Ascending aorta (tissue), 2 donors: ENCODE measurements at places on chromosomes 6 and 20. TPM values are rescaled to one million over a fixed set of nuclear protein-coding genes. Genes with fewer than 3 reads are reported as not detected.

GRCh38 chr20:24842918-24843715, 106.0 kb upstream of the CST7 start:
- no peak for DNase-seq

- no peak for DNase-seq
Observed at GRCh38 chr6:21868226-21868625, 274.7 kb downstream of the SOX4 start.

DNA sequence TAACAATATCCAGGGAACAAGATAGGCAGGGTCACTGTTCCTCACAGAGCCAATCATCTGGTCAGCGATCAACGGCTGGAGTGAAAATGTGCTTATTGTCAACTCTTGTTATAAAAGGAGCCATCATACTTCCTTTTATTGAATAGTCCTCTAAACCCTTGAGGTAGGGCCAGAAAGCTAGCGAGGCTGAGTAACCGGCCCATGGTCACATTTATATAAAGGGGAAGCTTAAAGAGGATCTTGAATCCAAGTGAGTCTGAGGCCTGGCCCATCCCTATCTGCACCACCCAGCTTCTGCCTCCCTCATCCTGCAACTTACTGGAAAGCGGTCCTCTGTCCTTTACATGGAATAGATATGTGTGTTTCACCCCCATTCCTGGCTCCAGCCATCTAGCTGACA, 9.5 kb downstream of the PHACTR3 start:
- no peak for DNase-seq

- DNase-seq: no peak
Observed at GRCh38 chr6:15131651-15132061, 114.2 kb upstream of the JARID2 start.

DNA sequence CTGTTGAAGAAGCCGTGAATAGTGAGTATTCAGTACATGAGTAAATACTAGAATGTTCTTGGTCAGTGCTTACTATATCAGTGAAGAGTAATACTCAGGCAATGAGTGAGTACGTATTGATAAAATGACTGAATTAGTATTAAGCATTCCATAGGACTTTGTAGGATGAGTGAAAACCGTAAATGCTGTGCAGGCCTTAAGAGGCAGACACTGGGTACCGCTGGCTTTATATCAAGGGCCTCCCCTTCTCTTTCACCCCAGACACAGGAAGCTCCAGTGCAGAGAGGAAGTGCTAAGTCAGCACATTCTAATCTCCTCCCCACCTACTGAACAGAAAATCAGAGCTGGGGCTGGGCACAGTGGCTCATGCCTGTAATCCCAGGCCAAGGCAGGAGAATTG, 24.2 kb downstream of the POFUT1 start:
- no peak for DNase-seq

DNA sequence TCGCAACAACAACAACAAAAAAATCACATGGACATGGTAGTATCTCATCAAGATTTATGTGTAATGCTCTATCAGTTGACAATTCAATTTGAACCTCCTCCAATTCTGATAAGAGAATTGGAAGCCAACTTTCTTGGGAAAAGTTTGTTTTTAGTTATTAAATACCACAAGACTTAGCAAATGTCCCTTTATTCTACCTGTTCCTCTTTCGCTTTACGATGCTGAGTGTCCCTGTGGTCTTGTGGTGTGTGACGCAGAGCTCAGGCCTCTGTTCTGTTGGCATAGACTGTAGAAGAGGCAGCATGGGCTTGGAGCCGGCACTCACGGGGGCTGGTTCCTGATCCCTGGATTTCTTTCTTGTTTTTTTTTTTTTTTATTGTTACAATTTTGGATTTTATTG, 76.7 kb downstream of the PSMB1 start:
- DNase-seq: no peak

GRCh38 chr6:95208621-95209020, 368.7 kb upstream of the MANEA start:
- DNase-seq: no peak

- DNase-seq: no peak
Observed at GRCh38 chr20:59784791-59785668, 148.4 kb downstream of the SYCP2 start.

GRCh38 chr6:43781941-43782704, 12.1 kb downstream of the VEGFA start:
- DNase-seq: no peak

DNA sequence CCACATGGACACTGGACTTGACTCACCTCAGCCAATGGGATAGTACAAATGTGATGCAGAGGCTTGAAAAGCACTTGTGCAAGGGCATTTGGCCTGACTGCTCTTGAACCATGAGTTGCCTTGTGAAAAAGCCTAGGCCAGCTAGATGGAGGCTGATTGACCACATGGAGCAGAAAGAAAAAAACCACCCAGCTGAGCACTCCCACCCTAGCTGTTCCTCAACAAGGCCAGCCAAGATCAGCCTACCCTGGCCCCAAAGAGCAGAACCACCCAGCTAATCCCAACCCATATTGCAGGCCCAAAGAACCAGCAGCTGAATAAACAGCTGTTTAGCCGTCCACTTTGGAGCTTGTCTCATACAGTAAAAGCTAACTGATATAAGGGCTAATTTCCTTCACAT, 36.7 kb downstream of the PXDC1 start:
- no peak for DNase-seq

DNA sequence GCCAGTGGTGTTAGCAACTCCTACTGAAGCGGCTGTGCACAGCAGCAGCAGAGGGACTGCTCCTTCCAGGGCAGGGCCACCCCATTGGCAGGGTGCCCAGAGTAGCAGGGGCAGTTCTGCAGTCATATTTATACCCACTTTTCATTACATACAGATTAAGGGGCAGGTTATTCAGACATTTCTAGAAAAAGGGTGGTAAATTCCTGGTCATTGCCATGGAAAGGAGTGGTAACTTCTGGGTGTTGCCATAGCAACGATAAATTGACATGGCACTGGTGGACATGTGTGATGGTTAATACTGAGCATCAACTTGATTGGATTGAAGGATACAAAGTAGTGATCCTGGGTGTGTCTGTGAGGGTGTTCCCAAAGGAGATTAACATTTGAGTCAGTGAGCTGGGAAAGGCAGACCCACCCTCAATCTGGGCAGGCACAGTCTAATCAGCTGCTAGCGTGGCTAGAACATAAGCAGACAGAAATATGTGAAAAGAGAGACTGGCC, 45.0 kb downstream of the IYD start:
- DNase-seq: no peak

DNA sequence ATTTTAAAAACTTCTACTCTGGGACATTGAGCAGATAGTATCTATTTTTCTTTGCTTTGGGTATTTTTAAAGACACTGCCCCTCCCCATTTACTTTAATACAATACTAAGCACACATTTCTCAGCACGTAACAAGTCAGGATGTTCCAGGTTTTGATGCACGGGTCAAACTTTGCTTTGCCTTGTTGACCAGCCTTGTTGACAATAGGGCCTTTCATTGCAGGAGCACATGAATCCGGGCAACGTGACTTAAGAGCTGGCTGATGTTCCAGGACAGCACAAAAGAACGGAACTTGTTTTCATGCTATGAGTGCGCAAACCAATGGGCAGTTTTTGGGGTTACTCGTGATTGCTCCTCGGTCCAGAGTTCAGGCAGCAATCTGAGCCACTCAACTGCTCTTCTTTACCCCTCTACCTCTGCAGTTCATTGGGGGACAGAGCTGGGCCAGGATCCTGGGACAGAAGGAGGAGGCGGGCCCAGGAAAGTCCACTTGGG, 78.6 kb upstream of the SLC22A16 start:
- DNase-seq: no peak

The SRMS gene
- not detected for total RNA-seq

The PDE10A gene
- 2.0 TPM for total RNA-seq

The TP53TG5 gene
- total RNA-seq: not detected

The KHDC1L gene
- total RNA-seq: not detected
